ENCODE measurements at places on chromosomes 3 and 15.

DNA sequence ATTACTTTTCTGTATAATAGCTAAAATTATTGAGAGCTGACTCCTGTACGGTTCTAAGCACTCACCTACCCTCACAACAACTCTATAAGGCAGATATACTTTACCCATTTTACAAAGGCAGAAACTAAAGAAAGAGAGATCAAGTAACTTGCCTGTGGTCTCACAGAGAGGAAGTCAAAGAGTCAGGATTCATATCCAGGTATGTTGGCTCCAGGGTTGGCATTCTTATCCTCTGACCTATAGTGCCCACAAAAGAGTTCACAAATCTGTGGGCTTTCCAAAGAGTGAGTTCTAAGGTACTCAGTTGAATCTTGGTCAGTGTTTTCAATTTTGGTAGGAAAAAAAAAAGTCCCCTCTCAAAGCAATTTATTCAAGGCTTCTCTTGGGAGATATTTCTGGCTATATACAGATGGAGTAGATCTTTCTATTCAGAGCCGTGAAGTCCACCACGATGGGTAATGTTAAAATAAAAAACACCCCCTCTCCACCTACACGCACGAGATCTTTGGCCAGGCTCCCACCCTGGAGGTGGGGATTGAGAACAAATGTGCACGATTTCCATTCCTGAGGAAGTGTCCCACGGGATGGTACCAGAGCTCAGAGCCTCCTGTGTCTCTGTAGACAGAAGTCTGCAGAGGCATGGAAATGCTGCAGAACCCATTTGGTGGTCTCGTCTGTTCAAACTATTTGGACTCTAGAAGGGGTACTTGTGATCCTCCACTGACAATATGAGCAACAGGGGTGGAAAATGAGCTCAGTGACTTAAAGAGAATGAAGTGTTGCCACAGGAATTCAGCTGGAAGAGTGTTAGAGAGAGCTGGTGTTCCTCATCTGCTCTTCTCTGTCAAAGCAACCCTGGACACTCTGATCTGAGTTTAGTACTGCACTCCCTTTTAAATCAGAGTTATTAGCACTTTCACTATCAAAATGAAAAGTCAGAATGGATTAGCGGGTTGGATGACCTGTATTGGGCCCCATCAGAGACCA is 212.1 kb upstream of the EIF1B start:
- DNase-seq, result no peak

DNA sequence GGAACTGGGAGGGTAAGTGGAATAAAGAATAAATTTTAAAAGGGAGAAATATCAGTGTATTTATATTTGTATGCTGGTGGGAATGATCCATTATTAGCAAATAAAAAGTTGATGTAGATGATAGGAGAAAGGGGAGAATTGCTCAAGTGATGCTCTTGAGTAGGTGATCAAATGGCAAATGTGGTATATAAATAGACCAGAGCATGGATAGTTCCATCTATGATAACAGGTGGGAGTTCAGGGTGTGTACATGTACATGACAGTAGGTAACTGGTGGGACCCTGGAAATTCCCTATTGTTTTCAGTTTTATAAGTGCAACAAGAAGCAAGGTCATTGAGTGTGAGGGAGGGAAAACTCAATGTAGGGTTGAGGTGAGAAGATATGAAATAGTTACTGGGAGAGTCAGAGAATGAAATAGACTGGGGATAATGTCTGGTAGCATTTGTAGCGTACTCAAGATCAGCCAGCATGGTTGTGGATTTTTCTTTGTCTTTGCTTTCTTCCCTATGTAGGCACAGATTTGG is 31.3 kb upstream of the EBLN2 start:
- DNase-seq, result no peak

- DNase-seq, result no peak
These were observed 247.7 kb downstream of the VGLL3 start for GRCh38 chr3:86743233-86743632.

- no peak for DNase-seq
These were observed 156.6 kb downstream of the FHIT start for GRCh38 chr3:61094608-61095007.

DNA sequence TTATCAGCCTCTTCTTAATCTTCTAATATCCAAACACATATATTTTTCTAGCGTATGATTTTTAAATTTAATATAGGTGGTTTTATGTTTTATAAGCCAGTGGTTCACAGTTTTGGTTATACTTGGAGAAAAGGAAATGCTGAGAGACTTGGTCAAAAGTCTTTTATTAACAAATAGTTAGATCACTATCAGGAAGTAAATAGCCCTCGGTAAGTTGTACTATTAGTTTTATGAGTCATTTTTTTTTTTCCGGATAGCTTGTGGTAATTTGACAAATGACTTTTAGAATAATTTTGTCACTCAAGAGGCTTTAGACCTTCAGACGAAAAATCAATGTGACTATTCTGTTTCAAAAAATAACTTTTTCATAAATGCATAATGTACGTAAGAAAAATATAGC is 232.2 kb upstream of the ROBO1 start:
- DNase-seq, result no peak

DNA sequence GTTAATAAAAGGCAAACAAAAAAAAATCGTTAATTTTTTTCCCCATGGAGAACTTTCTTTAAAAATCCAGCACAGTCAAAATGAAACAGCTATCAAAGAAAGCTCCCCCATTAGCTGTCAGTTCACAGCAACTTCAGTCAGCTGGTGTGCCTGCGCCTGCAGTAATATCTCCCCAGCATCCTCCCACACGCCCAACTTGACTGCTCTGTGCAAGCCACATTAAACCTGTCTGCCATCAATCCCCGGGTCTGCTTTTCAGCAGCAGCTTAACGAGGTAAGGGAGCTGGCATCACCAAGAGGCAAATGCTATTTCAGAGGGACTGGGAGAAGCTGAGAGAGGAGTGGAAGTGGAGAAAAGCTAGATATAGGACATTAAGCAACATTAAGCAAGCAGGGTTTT is 337.5 kb downstream of the GAP43 start:
- peak; percentile 74 for DNase-seq

DNA sequence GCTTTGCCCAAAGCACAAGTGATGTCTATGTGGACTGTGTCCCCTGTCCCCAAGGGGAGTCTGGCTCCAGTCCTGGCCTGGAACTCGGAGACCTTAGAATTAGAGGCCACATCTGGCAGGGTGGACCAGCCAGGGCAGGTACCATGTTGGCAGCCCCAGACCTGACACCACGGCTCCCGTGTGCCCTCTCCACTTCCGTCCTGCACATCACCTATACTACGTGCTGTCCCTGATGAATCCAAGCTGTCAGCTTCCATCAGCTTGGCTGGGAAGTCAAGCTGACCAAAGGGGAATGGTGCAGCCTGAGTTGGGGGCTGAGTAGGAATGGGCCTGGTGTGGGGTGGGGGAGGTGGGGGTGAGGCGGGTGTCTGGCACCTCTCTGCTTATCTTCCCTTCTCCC is 15.3 kb downstream of the C15orf39 start:
- no peak for DNase-seq

DNA sequence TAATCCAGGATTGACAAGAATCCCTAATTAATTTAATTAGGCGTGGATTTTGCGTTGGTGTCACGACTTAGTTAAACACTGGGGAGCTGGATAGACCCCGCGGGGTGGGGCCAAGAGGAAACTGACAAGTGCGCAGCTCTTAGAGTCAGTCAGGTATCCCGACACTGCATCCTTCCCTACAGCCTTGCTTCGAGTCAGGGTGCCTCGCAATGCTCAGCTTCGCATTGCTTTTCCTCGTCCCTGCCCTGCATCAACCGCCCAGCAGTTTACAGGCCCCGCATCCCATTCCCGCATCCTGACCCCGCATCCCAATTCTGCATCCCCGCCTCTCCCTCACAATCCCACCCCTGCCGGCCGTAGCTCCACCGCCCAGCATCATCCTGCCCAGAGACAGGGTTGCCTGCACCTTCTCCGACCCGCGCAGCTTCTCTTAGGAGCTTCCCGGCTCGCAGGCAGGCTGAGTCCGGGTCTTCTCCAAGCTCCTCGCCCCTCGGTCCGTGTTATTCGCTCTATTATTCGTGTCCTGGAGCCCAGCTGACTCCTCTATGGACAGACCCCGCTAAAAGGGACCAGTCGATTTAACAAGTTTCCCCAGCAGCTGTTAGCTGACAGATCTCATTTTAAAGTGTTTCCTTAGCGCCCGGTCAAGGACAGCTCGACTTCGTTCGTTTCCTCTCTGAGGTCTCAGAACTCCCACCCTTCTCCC is 699 bp upstream of the SHOX2 start:
- DNase-seq, result no peak

DNA sequence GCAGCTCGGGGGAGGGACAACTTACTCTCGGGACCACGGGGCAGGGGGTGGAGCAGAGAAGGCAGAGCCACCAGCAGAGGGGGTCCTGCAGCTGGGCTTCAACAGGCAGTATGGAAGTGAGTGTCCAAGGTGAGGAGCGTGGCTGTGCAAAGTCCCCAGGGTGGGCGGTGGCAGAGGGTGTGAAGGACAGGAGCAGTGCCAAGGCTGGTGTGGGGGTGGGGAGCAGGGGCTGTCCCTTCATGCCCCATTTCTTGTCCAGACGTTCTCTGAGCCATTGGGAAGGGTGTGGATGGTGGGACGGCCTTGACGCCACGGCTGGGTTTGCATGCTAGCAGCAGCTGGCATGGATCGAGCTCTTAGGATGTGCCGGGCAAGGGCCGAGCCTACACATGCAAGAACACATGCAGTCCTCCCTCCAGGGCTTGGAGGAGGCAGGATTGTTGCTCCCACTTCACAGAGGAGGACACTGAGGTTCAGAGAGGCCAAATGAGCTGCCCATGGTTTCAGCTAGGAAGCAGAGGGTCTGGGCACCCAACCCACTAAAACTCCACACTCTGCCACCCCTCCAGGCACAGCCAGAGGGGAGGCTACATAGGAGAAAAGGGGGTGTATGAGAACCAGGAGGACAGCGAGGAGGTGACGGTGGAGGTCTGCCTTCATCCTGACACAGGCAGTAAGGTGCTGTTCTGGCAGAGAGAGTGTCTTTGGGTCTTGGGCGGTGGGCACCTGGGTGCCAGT is 93.6 kb downstream of the TBC1D2B start:
- DNase-seq, result no peak

DNA sequence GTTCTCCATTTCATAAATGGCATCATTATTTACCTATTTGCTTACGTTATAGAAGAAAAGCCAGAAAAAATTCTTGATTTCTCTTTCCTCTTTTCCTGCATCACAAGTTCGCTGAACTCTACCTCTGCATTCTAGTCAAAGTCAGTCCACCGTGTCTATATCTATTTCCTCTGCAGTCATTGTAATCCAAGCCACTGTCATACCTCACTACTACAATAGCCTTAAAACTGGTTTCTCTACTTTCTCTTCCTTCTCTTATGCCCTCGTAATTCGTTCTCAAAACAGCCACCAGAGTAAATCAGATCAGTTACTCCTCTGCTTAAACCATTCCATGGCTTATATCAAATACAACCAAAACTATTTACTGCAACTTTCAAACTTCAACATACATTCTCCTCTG is 13.4 kb upstream of the FAM81A start:
- DNase-seq, result no peak

- DNase-seq, result no peak
These were observed 993.2 kb downstream of the OTOL1 start for GRCh38 chr3:162489853-162490252.

- DNase-seq, result no peak
These were observed 683.6 kb upstream of the ARPP21 start for GRCh38 chr3:34955680-34956079.

DNA sequence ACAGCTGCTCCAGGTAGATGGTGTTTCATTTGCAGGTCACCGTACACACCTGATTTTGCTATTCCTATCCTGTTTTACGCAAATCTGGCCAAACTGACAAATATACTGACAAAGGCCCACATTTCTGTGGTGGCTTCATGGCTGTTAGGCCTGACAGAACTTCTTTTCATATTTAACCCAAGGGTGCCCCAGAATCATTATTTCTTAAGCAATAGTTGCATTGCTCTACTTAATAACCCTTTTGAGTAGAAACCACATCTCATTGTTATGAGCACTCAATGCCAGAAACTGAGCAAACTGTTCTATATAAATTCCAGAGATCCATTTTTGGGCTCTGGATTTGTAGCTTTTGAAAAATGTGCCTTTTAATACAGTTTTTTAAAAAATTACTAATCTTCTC is 19.4 kb downstream of the ASTE1 start:
- no peak for DNase-seq

DNA sequence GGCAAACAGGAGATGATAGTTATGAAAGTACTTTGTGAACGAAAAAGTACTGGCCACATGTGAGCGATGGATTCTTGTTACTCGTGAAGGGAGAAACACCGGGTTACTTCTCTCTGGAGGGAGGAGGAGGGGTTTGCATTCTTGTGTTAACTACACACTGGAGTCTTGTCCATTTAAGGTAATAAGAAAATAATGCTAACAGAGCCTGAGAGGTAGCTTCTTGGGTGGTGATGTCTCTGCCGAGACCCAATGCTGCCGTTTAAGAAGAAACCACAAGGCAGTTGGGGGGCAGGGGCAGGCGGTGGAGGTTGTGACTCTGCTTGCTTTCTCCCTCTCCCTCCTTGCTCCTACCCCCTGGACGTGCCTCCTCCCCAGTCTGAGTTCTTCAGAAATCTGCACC is 100.9 kb upstream of the ROPN1 start:
- DNase-seq, result no peak

- DNase-seq, result no peak
These were observed 53.8 kb downstream of the SAMMSON start for GRCh38 chr3:70053293-70053692.

DNA sequence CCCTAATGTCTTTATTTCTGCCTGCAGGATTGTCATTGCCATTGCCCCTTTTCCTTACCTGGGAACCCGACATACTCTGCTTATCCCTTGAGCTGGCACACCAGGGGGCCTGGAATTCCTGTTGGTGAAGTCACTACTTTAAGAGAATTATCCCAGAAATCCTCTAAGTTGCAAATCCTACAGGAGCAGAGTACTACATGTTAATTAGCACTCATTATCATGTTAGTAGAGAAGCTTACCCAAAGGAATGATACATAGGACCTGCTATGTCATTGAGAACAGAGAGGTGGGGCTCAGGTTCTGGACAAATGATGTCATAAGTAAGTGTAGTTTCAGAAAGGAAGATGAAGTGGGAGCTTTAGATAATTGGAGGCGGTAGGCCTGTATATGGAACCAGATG is 27.4 kb downstream of the SCG5 start:
- no peak for DNase-seq

GRCh38 chr15:41545218-41545617 is 1.2 kb upstream of the RPAP1 start:
- DNase-seq, result no peak

- no peak for DNase-seq
These were observed 637.9 kb downstream of the NLGN1 start for GRCh38 chr3:174035328-174035886.

DNA sequence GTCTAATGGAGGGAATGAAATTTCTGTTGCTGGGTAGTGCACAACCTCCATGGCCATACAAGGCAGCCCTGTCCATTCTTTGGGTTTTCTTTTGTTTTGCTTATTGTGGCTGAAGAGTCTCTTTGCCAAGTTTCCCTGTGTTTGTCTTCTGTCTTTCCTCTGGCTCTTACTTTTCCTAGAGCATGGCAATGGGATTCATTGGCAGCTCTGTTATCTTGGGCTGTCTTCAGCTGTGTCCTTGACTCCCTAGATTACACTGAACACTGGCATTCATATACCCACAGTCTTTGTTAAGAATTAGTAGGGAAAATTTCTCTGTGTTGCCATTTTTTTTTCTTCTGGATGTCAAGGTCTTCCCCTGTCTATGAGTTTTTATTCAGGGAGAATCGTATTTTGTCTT is 16.1 kb upstream of the DCBLD2 start:
- no peak for DNase-seq
